Ascending aorta (tissue), 2 donors: ENCODE measurements at places on chromosomes 2 and 18. TPM values are rescaled to one million over a fixed set of nuclear protein-coding genes. Genes with fewer than 3 reads are reported as not detected.

The ZSCAN30 gene
- 7.5 TPM for total RNA-seq

The AQP12A gene
- not detected for total RNA-seq

GRCh38 chr2:24842081-24843050 lies 49.1 kb downstream of the CENPO start:
- H3K4me1 ChIP-seq: no peaks in the 10 kb centered on the region
- H3K4me3 ChIP-seq: no peak overlapping the region
- no peak overlapping the region for H3K27ac ChIP-seq
- H3K27me3 ChIP-seq: no peaks in the 10 kb centered on the region
- DNase-seq: no peak

GRCh38 chr2:119366161-119366648 lies 429 bp downstream of the C2orf76 start:
- peaks cover 18% of the 10 kb centered on the region for H3K4me1 ChIP-seq
- H3K27ac ChIP-seq: peak overlapping the region; percentile 84
- no peak for DNase-seq
- H3K36me3 ChIP-seq: peaks cover 23% of the 10 kb centered on the region
- H3K27me3 ChIP-seq: no peaks in the 10 kb centered on the region

GRCh38 chr2:60979231-60979630 lies 38.3 kb upstream of the PEX13 start:
- no peaks in the 10 kb centered on the region for H3K27me3 ChIP-seq
- H3K4me1 ChIP-seq: no peaks in the 10 kb centered on the region
- H3K4me3 ChIP-seq: no peak overlapping the region

GRCh38 chr2:8605351-8606065 lies 76.3 kb upstream of the ID2 start:
- H3K27ac ChIP-seq: peak overlapping the region; percentile 30
- peak; percentile 18 for DNase-seq

DNA sequence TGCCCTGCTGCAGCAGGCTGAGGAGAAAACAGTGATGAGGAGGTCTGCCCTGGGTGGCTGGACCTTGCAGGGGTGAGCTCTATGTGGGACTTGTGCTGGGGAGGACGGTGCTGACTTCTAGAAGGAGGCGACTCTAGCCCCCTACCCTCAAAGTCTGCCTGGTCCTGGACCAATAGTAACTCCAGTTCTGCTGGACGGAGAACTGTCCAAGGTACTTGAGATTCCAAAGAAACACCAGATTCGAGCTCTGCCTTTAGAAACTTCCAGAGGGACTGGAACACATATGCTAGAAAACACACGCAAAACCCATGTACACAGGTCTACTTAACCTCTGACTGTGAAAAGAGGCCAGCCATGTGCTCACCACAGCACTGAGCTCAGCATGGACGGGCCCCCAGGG lies 260.6 kb downstream of the TWIST2 start:
- DNase-seq: no peak
- H3K27ac ChIP-seq: no peak overlapping the region
- H3K27me3 ChIP-seq: no peaks in the 10 kb centered on the region
- no peak overlapping the region for H3K4me3 ChIP-seq
- H3K36me3 ChIP-seq: peaks cover 61% of the 10 kb centered on the region
- H3K4me1 ChIP-seq: peaks cover 3% of the 10 kb centered on the region
